ENCODE measurements at places on chromosomes 2 and 18.

DNA sequence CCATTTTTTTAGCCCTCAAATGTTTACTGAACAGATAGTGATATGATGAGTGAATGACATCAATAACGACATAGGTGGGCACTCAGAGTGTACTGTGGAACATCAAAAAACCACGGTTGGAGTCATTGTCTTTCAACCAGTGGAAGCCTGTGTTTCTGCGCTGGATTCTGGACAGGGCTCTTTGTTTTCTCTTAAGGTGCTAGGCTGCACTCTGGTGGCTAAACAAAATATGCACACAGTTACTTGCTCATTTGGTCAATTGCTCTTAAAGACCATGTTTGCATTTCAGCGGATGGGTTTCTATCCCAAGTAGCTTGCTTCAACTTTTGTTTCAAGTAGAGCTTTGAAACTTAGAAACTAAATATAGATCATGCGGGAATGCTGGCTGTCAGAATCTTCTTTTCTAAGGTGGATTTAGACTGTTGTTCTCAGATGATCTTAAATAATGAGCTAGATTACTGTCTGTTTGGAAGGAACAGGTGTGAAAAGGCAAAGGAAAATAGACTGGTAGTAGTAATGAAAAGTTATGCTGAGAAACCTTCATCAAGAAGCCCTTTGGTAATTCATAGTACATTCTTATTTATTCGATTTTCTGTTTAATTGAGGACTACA, 48.5 kb upstream of the LYPD6B start:
- peak; percentile 41 for DNase-seq

DNA sequence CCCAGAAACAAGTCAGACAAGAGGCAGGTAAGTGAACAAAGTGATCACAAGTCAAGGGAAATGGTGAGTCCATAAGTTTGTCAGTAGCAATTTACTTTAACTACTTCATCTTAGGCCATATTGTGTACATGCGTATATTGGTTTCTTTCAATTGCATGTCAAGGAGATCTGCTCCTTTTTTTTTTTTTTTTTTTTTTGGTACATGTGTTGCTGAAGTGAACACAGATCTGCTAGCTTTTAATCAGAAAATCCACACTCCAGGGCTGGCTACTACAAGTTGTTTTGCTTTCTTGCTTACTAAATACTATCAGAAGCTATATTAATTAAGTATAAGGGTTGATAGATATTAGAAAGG, 985.1 kb downstream of the TSN start:
- no peak for DNase-seq

GRCh38 chr2:151334082-151334815, 23.1 kb upstream of the TNFAIP6 start:
- no peak for DNase-seq

DNA sequence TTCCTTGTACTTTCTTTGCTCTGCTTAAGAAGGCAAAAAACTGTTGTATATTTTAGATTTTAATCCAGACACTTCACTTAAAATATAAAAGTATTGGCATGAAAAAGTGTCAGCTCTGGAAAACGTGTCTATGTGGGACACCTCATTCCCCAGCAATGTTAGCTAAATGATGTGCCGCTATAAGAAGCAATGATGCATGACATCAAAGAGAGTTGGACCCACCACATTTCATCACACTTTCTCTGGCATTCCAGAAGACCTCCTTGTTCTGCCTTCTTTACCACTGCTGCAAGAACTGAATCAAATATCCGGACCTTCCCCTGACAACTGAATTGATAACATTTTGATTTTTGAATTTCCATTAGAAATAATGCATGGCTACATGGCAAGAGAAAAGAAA, 242.4 kb upstream of the TANK start:
- DNase-seq, result no peak

DNA sequence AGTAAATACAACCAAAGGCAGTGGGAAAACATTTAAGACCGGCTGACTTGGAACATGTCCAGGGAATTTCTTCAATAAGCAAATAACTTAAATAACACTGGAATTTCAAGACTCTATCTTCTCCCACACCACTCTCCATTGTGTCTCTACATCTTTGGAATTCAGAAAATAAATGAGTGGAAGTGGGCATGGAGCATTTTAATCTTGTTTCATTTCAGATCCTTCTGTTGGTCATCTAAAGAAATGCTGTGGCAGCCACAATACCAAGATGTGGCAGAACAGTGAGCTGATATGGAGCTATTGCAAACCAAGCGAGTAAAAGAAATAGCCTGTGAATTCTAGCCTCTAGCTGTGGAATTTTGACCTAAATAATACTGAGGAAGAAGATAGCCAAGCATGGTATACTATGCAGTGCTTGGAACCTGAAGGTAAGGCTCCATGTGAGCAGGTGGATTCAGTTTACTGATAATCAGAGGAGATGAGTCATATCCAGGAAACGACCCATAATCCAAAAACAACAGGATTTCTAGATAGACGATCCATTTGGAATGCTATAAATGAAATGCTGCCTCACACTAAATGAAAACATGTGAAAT, 157.1 kb upstream of the SCN7A start:
- no peak for DNase-seq

- no peak for DNase-seq
These were observed 142.0 kb upstream of the GAREM1 start for GRCh38 chr18:32612651-32613050.

DNA sequence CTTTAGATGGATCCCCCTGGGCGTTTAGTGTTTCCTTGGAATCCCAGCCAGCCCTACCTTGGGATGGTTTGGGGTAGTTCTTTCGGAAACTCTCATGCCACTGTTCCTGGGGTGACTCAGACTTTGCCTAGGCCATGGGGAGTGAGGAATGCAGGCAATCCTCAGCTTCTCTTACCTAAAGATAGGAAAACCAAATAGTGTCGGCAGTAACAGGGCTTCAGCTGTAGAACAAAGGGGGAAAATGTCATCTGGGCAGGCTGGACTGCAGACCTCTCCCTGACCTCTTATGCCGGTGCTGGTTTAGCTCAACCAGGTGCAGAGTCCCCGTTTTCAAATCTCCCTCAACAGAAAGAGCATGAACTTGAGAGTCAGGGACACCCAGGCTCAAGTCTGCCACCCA, 252.1 kb downstream of the TSN start:
- no peak for DNase-seq

DNA sequence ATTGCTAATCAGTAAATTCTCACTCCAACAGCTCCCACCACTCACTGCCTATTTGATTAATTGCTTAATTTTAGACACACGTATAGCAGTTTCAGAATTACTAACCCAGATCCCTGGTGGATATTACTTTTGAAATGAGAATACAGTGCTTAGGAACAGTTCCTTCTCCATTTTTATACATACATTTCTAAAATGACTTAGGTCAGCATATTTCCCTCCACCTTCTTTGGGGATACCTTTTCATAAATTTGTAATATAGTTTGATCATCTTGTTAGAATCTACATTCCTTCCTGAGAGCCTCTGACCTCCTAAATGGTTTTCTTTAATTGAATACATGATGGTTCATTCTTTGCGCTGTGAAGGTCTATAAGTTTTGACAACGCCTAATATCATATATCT, 279.8 kb upstream of the NETO1 start:
- no peak for DNase-seq

DNA sequence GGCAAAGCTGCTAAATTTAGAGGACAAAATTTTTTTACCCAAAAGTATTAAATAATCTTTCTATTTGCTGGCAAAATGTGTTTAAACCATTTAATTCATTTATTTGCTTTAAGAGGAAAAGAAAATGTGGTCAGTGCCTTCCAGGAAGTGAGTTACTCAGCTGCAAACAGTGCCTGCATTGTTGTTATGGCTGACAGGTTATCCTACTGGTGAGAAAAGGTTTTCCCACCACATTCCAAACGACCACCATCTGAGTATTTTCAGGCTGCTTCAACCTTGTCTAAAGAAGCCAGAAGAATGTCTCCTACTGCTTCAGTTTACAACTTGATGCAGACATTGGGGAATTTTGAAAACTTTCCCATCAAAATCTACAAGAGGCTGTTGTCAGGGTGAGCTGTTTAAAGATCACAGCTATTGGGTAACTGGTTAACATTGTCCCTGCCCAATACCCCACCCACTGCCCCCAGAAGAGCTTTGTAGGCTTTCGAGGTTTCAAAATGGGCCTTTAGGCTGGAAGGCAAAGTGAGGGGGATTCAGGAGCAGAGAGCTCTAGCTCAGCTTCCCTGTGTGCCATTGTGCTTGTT, 461.3 kb upstream of the FANCL start:
- no peak for DNase-seq
